ENCODE measurements at places on chromosomes 5 and 9. TPM values are rescaled to one million over a fixed set of nuclear protein-coding genes. Genes with fewer than 3 reads are reported as not detected.

DNA sequence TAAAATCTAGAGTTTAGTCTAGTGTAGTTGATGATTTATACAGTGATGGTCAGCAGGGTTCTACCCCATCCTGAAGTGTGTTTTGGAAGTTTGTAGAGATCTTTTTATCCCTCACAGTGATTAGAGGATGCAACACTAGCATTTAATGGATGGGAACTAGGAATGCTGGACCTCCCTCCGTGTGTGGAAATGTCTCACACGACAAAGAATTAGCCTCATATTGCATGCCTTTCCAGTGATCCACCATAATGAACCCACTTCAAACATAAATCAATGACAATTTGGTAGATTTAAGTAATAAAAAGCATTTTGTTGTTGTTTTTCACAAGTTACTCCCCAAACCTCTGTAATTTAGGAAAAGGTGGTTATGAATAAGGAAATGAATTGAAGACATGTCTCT lies 82.5 kb upstream of the LMNB1 start:
- DNase-seq: no peak

COQ4 gene
- total RNA-seq: 35.5 TPM

DNA sequence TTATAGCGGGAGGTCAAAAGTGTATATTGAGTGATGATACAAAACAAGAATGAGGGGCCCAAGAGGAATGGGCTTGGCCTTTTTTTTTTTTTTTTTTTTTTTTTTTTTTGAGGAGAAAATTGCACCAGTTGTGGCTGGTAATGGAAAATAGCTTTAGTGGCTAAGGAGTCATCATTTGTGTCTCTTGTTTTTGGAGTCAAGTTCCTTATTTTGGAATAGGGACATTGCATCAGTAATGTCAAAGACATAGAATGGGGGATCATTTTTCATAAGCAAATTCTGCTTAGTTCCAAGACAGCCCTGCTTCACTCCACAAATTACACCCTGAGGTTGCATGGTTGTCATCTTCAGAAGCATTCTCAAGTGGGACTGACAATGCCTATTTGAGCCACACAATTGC lies 137.4 kb downstream of the STK32A start:
- no peak for DNase-seq

GRCh38 chr5:82717738-82718137 lies 359.5 kb downstream of the TMEM167A start:
- no peak for DNase-seq

C9 gene
- total RNA-seq: not detected

DNA sequence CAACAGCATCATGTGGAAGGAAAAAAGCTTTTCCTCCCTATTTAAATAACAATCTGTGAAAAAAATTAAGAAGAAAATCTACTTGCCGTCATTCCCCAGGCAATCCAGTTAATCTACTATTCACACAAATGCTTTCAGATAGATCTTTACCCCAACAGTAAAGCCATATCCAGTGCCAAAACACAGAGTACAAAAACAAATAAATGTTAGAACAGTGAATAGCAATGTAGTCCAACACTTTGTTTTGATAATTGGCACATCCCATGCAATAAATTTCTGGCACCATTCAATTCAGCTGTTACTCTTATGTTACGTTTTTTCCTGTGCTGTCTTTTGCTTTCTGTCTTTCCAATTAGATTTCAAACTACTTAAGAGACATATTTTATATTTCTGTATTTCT lies 2245.5 kb upstream of the WWC1 start:
- no peak for DNase-seq

- DNase-seq: peak; percentile 72
Observed at GRCh38 chr9:92986176-92987119, 39.1 kb downstream of the FGD3 start.
